Naive thymus-derived CD8-positive, alpha-beta T cell (primary cell): ENCODE measurements at places on chromosomes 3 and 15.

DNA sequence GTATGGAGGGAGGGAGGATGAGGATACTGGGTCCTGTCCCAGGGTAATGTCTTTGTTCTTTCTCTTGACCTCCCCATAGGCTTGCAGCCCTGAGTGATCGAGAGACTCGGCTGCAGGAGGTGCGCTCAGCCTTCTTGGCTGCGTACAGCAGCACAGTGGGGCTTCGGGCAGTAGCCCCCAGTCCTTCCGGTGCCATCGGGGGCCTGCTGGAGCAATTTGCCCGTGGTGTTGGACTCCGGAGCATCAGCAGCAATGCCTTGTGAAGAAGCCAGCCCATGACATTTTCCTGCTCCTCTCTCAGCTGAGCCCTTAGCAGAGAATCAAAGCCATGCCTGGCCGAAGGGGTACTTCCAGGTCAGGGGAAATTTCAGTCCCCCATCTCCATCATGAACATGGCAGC lies 1.9 kb upstream of the CPNE9 start:
- no peak for DNase-seq

GRCh38 chr3:22920006-22920405 lies 283.1 kb upstream of the UBE2E2 start:
- no peak for DNase-seq

DNA sequence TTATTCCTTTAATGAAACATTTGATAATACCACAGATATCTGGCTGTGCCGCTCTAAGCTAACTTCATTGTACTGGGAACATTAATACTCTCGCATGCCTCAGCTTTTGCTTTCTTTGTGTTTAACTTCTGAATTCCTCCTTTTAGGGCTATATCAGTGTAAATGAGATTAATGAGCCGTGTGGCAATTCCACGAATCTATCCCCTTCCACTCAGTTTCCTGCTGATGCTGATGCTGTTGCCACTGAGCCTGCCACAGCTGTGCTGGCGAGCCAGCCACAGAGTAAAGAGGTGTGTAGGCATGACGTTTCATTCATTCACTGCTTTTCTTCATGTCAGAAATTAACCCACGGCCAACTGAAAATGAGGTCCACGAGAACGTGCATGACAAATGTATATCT lies 30.0 kb upstream of the ABHD10 start:
- DNase-seq, result no peak

DNA sequence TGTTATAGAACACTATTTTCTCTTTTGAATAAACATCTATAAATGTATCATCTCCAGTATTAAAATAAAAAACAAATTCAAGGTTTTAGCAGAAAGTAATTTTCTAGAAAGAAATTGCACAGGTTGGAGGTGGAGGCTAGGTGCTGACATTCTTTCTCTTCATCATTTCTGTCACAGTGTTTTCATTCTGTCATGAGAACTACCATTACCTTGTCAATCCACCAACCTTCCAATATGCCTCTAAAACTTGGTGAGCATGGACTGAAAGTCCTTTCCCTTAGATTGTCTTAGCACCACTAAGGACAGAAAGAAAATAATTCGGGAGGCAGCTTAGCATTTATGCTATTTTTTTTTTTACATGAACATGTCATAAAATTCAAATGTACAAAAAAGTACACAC lies 596.2 kb upstream of the DPPA4 start:
- DNase-seq, result no peak

- DNase-seq, result no peak
Observed at GRCh38 chr3:184912163-184912562, 100.2 kb downstream of the VPS8 start.

- no peak for DNase-seq
Observed at GRCh38 chr15:70627734-70628548, 135.4 kb downstream of the UACA start.
